Kasumi-1 (cell line): ENCODE measurements at places on chromosomes 2 and 18.

DNA sequence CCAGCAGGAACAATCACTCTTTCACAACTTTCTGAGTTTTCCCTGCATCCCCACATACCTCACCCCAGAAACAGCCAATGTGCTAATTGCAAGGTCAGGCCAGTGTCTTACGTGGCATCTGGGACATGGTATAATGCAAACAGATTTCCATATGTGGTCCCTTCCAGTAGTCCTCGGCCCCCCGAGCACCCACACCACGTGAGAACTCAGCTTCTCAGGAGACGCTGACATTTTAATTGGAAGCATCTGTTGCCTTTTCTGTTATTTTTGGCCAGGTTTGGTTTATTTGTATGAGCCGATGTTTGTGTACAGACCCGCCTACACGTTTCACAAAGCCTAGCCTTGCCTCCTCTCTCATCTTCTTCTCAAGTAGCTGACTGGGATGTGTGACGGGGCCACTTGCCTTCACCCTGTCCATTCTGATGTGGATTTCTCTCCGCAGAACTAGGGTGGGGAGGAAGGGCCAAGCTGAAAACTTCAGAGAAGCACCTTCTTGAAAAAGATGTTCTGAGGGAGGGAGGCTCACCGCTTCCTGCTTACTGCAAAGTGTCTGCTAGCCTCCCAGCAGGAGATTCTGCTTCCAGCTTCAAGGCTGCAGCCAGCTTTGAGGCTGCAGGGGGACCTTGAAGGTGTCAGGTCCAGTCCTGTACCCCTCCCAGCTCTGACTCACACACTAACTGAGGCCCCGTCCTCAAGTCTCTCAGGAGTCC is 109.6 kb upstream of the SLC14A2 start:
- DNase-seq, result no peak

DNA sequence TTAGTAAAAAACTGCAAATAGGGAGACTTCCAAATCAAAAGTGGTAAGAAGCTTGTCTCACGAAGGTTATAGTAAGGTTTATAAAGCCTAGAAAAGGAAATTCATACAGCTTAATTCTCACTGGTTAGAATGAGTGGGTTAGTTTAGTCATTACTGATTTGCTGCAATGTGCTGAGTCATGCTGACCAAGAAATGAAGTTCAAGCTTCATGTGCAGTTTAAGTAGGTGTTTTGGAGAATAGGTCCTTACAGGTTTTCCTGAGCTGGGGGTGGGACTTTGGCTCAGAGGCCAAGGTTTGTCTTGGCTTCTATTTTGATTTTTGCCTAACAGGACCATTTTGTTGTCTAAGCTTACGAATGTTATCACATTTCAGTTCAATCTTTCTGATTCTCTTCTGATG is 15.1 kb downstream of the CLIP4 start:
- DNase-seq, result no peak

DNA sequence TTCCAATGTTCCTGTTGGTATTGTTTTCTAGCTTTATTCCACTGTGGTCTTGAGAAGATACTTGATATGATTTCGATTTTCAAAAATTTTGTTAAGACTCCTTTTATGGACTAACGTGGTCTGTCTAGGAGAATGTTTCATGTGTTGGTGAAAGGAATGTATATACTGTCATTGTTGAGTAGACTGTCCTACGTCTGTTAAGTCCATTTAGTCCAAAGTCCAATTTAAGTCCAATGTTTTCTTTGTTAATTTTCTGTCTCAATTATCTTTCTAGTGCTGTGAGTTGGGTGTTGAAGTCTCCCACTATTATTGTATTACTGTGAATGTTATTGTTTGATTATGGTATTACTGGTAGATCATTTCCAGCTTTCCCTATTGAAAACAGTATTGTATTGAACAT is 55.8 kb upstream of the TTC27 start:
- DNase-seq, result no peak

- no peak for DNase-seq
These were observed 99.2 kb upstream of the KYNU start for GRCh38 chr2:142778289-142778688.

DNA sequence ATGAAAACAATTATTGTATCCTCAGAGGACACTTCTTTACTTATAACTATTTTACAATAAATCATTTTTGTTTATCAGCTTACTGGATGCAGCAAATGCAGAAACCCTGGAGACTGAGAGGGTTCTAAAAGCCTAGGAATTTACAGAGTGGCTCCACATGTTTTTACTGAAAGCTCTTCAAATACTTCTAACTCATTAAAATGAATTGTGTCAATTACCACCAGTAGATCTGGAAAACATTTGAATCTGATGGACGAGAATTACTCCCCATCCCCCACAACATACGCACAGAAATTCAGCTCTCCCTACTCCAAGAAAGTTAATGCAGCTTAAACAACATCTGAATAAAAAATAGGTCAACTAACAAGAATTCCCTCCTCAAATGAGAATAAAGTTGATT is 319.8 kb upstream of the FIGN start:
- no peak for DNase-seq

DNA sequence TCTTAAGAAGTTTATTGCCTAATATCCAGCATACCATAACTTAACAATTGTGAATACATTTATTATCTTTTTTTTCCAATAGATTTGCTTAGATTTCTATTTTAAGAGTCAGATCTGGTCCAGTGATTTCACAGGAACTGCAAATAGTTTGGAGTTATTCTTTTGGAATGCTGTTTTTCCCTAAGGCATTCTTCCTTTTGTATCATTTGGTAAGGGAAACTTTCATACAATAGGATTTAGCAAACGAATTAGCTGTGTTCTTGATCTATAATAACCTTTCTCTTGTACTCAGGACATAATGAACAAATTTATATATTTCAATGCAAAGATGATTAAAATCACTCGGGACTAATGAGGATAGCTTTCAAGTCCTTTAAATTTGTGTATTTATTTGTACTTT is 201.6 kb downstream of the ERBB4 start:
- no peak for DNase-seq

DNA sequence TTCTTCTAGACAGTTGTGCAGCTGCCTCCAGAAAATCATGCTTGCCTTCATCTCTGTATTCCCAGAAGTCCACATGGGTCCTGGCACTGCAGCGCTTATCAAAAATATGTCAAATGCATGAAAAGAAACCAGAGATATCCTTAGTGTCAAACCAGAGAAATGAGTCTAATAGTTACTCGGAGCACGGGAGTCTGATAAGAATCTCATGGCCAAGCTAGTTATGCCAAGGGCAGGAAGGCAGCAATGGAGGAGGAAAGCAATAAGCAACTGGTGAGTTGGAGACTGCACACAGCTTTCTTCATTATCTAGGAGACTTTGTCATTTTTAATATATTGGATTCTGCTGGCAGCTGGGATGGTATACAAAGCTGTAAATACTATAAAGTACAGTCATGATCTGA is 38.6 kb downstream of the TRIB2 start:
- DNase-seq, result no peak

- no peak for DNase-seq
These were observed 89.1 kb upstream of the RIOK3 start for GRCh38 chr18:23363865-23364570.

DNA sequence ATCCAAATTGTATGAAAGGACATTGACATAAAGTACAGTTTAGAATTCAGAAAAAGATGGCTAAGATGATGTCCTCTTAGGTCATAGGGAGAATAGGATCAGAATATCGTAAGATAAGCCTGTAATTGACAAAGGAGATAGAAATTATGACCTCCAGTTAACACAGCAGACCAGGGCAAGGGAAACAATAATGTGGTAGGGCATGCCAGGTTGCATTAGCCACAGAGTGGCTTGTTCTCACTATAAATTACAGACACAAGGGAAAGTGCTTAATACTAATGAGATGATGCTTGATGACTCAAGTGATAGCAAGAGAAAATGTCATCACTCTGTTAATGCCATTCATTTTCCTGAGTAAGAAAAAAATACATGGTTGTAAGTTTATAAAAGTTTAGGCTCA is 48.9 kb upstream of the LRP1B start:
- DNase-seq, result no peak

- no peak for DNase-seq
These were observed 308.2 kb upstream of the LRATD1 start for GRCh38 chr2:14324308-14324707.

GRCh38 chr2:107303964-107304363 is 418.0 kb upstream of the ST6GAL2 start:
- DNase-seq, result no peak

- DNase-seq, result peak; percentile 74
These were observed 60.9 kb downstream of the EDAR start for GRCh38 chr2:108927936-108928659.

- DNase-seq, result no peak
These were observed at the start of gene TCF4 for GRCh38 chr18:55588111-55588869. TCF4 (minus strand) TSS chr18:55588192; CDS start chr18:55587116, 1,076 bp downstream.

- no peak for DNase-seq
These were observed 85.6 kb upstream of the TAF1B start for GRCh38 chr2:9757501-9758264.

GRCh38 chr18:79493801-79494211 is 98.1 kb downstream of the NFATC1 start:
- DNase-seq, result no peak
